Vagina (tissue), 2 donors: ENCODE measurements at places on chromosomes 12 and 14.

DNA sequence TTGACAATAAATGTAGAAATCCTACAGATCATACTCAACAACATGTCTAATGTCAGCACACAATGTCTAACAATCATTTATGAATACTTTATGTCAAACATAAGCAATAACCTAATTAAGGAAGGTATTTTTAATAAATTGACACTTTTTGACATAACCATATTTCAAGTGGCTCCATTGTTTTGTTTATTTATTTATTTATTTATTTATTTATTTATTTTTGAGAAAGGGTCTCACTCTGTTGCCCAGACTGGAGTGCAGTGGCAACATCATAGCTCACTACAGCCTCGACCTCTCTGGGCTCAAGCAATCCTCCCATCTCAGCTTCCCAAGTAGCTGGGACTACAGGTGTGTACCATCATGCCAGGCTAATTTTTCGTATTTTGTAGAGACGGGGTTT is 267.6 kb upstream of the BTG1 start:
- DNase-seq, result peak; percentile 32

DNA sequence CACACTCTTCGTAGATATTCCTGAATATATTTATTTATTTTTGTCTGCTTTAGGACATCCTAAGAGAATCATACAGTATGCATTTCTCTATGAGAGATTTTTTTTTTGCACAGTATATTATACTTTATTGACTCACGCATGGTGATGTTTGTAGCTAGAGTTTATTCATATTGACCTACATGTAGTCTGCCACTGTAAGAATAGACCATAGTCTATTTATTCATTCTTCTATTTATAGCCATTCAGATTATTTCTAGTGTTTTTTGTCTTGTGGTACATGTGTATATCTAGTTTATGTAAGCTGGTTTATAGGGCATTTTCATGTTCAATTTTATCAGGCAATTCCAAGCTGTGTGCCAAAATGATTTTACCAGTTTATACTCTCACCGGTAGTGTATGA is 45.2 kb downstream of the PCNX1 start:
- no peak for DNase-seq

- no peak for DNase-seq
Observed at GRCh38 chr12:49864798-49865090, 21.8 kb upstream of the BCDIN3D start.

DNA sequence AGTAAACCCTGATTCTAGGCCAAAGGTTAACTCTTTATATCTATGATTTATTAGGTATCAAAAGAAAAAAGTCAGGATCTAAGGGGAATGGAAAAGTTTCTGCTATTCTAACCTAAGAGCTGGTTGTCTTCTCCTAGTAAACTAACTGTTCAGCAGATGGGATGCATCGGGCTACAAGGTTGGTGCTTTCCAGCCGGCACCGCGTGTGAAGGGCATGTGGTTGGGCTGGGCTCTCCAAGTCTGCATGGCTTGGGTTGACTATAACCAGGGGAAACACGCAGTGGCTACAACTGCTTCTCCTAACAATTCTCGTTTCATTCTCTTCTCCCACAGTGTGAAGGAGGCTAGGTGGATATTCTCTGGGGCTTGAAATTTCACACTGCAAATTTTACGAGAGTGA is 354.5 kb downstream of the APAF1 start:
- no peak for DNase-seq

- no peak for DNase-seq
Observed at GRCh38 chr12:116483959-116484750, 75.0 kb upstream of the MAP1LC3B2 start.

DNA sequence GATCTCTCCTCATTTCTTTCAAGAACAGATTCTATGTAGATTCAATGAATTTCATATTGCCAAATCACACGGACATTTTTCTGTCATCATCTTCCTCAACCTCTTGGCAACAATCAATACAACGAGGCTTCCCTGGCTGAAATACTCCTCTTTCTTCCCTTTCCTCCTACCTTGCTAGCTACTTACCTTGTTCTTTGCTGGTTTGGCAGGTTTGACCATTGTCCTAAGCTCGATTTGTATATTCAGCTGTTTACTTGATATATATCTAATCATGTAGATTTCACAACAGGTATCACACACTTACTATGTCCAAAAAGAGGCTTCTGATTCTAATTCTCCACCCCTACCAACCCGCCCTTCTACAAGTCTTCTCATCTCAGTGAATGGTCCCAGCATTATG is 23.6 kb downstream of the NDUFA12 start:
- no peak for DNase-seq

- no peak for DNase-seq
Observed at GRCh38 chr14:28761438-28762291, 4.9 kb upstream of the FOXG1 start.

- DNase-seq, result peak; percentile 79
Observed at GRCh38 chr12:47712171-47712570, 6.3 kb upstream of the RPAP3 start.

- DNase-seq, result no peak
Observed at GRCh38 chr12:13950502-13950901, 30.9 kb downstream of the GRIN2B start.

GRCh38 chr12:118633071-118633470 is 256.7 kb downstream of the SUDS3 start:
- no peak for DNase-seq

DNA sequence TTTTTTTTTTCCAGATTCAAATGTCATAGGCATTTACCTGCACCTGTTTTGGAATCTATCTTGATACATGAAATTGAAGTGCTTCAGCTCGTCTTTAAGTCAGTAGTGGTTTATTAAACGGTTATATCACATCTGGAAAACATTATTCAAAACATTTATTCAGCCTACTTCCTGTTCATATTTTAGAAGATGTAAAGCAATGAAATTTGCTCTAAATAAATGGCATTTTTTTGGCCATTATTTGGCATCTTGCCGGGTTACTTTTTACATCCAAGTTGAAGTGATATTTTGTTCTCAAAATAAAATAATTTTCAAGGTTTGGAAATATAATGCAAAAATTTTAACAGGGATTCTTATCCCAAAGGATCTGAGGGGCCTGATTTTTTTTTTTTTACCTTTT is 103.1 kb downstream of the EML1 start:
- DNase-seq, result no peak

- no peak for DNase-seq
Observed at GRCh38 chr12:99600388-99600787, 47.2 kb upstream of the GARIN6 start.

DNA sequence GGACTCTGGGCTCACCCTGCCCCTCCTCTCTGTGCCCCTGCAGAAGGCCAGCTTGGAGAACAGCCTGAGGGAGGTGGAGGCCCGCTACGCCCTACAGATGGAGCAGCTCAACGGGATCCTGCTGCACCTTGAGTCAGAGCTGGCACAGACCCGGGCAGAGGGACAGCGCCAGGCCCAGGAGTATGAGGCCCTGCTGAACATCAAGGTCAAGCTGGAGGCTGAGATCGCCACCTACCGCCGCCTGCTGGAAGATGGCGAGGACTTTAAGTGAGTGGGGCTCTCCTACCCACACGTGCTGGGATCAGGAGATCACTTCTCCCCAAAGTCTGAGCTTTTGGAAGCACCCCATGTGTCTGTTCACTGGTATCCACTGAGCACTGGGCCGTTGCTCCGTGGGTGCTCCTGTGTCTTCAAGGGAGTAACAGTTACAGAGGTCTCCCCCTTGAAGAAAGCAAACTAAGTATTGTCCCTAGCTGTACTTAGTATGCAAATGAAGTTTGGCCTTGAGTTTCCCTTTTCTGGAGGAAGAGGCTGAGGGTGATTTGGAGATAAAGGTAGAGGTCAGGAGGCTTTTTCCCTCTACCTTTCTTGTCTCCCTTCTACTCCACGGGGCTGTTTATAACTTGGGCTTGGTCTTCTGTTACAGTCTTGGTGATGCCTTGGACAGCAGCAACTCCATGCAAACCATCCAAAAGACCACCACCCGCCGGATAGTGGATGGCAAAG is 3.3 kb downstream of the KRT18 start:
- no peak for DNase-seq

DNA sequence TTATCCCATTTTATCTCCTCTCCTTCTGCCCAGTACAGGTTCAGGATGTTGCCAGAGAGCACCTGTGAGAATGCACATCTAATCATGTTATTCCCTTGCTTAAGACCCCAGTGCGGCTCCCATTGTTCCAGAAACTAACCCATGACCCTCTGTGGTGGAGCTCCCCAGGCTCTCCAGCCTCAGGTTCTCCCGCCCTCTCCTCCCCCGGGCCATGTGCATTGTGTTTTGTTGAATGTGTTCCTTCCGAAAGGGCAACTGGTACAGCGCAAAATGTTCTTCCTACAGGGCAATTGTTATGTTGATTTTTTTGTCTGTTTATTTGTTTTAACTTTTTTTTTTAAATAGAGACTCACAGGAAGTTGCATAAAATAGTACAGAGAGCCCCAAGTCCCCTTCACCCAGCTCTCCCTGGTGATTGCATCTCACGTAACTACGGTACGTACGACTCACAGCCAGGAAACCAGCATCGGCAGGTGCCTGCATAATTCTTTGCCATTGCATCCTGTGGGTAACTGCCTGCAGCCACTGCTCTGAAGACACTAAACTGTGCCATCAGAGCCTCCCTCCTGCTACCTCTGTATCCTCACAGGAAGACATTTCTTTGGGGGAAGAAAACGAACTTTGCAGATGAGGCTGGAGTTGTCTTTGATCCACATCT is 31.2 kb downstream of the TMEM132C start:
- DNase-seq, result no peak

DNA sequence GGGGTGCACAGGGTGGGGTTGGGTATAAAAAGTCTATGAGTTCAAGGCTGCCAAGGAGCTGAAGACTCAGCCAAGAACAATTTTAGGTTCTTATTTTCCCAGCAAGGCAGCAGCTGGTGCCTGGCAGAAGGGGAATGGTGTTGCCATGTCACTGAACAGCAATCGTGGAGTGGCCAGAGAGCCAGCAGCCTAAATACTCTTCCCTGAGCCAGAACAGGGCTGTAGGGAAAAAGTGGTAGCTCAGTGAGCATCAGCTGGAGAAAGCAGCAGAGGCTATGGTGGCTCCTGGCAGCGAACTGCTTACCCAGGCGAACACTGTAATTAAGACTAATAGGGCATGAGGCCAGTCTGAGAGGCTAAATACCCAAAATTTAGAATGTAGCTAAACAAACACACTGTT is 334.9 kb downstream of the RMST start:
- no peak for DNase-seq

GRCh38 chr12:122355706-122356105 is 66.8 kb downstream of the CLIP1 start:
- DNase-seq, result no peak

- no peak for DNase-seq
Observed at GRCh38 chr14:61494018-61494417, 172.6 kb downstream of the PRKCH start.

DNA sequence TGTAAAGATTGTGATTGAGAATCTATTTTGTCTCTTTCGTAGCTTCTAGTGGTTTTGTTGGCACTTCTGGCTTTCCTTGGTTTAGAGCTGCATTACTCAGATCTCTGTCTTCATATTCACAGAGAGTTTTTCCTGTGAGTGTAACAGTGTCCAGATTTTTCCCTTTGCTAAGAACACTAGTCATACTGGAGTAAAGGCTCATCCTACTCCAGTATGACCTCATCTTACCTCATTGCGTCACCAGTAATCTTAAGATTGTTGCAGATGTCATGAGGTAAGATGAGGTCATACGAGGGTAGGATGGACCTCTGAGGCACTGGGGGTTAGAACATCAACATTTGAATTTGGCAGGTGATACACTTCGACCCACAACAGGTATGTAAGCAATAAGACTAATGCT is 461.2 kb downstream of the FLRT2 start:
- DNase-seq, result no peak

GRCh38 chr12:55258303-55258702 is 13.9 kb downstream of the OR6C74 start:
- no peak for DNase-seq

GRCh38 chr12:103312742-103313354 is 182.9 kb downstream of the C12orf42 start:
- DNase-seq, result no peak

DNA sequence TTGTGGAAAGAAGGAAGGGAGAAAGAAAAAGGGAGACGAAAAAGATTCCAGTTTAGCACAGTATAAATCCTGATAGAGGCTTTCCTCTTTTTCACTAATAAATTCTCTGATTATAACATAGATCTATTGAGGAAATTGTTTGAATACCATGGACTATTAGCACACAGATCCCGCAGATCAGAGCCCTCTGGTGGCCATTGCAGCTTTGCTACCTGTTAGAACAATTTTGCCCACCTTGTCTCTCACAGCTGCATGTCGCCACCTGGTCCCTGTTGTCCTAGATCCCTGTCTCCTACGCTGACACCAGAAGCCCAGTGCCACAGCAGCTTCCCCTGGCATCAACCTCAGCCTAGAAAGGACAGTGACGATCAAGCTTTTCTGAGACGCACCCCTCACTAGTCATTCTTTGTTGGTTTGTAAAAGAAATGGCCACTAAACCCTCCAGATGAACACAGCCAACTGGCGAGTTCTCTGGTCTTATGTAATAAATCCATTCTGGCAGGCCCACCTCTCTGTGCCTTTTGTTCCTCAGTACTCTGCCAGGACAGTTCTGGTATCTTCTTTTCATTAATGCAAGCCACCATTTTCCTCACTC is 9.9 kb downstream of the GPHB5 start:
- no peak for DNase-seq

GRCh38 chr12:82383930-82384552 is 25.7 kb downstream of the METTL25 start:
- DNase-seq, result no peak

DNA sequence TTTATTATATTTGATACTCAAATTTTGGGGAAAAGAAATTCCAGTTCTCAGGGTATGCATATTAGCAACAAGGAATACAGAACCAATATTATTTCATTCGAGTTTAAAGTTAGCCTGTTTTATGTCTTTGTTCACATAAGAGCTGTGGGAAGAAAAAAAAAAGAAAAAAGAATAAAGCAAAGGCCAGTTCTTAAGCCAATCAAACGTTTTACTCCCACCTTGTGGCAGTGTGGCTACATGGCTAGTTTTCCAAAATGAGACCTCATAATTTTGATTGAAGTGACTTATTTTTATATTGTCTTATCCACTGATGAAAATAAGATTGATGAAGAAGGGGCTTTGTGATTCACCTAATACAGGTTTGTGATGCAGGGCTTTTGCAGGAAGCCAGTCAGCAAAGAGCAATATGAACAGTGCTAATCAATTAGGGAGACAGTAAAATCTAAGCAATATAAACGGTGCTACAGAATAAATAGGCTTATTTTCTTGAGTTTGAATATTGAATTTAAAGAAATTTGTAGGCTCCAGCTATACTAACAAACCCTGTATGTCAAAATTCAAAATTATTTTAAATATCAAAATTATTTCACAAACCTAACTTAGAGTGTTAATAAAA is 624.1 kb upstream of the FOXG1 start:
- DNase-seq, result no peak

- no peak for DNase-seq
Observed at GRCh38 chr12:57213763-57214397, 2.7 kb upstream of the NXPH4 start.

GRCh38 chr12:14668591-14668990 is 27.8 kb downstream of the GUCY2C start:
- DNase-seq, result no peak

GRCh38 chr14:73465823-73466532 is 7.6 kb upstream of the NUMB start:
- DNase-seq, result no peak
